Ovary (tissue), 10 donors: ENCODE measurements at places on chromosomes 3 and 15. TPM values are rescaled to one million over a fixed set of nuclear protein-coding genes. Genes with fewer than 3 reads are reported as not detected.

Gene SATB1
- 13.9 TPM for total RNA-seq

Gene OCA2
- 1.3 TPM for total RNA-seq

Gene ANKUB1
- 0.22 TPM for total RNA-seq

Gene CASR
- total RNA-seq: 0.08 TPM

Gene BFSP2
- total RNA-seq: not detected

Gene STRIT1
- not detected for total RNA-seq

Gene RTP1
- total RNA-seq: not detected

Gene CTSH
- total RNA-seq: 95.3 TPM

Gene SAMMSON
- 0.20 TPM for total RNA-seq

Gene PSMD2
- 142 TPM for total RNA-seq

Gene MFAP1
- 22.2 TPM for total RNA-seq

Gene ACOX2
- total RNA-seq: 24.5 TPM

Gene TMEM202
- total RNA-seq: not detected

Gene LRRN1
- 5.7 TPM for total RNA-seq

Gene CBLB
- total RNA-seq: 89.3 TPM

Gene KCTD6
- total RNA-seq: 16.6 TPM

Gene ZKSCAN7
- total RNA-seq: 7.6 TPM

Gene PRSS50
- 0.23 TPM for total RNA-seq

Gene GOLGA6B
- total RNA-seq: not detected

Gene FANCI
- total RNA-seq: 5.2 TPM

Gene TMEM40
- total RNA-seq: 0.80 TPM

Gene ITGB5
- 48.8 TPM for total RNA-seq

Gene NMNAT3
- total RNA-seq: 30.2 TPM

Gene CSTA
- total RNA-seq: 9.0 TPM

Gene STAC
- 0.84 TPM for total RNA-seq

Gene SECISBP2L
- 44.7 TPM for total RNA-seq

Gene GRM2
- 0.37 TPM for total RNA-seq

Gene MASP1
- 3.6 TPM for total RNA-seq

Gene DCUN1D1
- 40.6 TPM for total RNA-seq

Gene PYGO1
- 22.7 TPM for total RNA-seq
